Activated CD4-positive, alpha-beta T cell treated with anti-CD3 and anti-CD28 coated beads, Interleukin-2, amount 10 ng/mL, durations not matched to agents 7 days and 5 days (primary cell): ENCODE measurements at places on chromosomes 13 and 19. TPM values are rescaled to one million over a fixed set of nuclear protein-coding genes. Genes with fewer than 3 reads are reported as not detected.

KIR3DL3 gene
- not detected for total RNA-seq

AKT1S1 gene
- 17.5 TPM for total RNA-seq

ZNF541 gene
- 0.35 TPM for total RNA-seq

LILRA2 gene
- total RNA-seq = not detected

STAP2 gene
- total RNA-seq = 11.9 TPM

CPB2 gene
- total RNA-seq = not detected

UPK1A gene
- 0.37 TPM for total RNA-seq

DHDH gene
- total RNA-seq = 3.1 TPM

SCEL gene
- total RNA-seq = not detected

GRCh38 chr13:25380741-25381324, 9.1 kb downstream of the ATP8A2 start:
- H3K4me3 ChIP-seq = no peak overlapping the region
- no peak overlapping the region for H3K27ac ChIP-seq
- no peak for DNase-seq
- H3K4me1 ChIP-seq = no peaks in the 10 kb centered on the region

DNA sequence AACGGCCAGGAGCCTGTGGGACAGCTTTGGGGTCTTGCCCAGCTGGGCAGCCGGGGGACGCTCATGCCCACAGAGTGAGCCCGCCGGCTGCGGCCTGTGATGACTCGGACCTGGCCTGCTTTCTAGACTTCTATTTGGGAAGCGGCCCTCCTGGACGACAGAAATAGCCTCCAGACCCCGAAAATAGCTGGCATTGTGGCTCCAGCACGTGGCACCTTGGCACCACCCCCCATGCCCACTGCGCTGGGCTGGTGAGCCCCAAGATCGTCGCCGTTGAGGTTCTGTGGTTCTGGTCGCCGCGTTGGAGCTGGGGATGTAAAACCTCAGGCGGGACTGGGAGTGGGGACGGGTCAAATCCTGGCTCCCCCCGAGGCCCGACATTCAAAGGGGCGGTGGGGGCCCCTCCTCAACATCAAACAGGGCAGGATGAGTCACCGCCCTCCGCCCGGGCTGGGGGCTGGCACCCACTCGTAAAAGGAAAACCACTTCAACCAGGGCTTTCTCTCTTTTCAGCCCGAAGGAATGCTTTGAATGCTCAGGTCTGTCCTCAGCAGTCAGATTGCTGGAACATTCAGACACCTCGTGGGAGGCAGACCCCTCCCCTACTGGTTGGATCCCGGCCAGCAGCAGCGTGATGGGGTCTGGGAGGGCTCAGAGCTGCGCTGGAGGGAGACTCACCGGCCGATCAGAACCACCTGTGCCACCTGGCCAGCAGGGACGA, 42.1 kb downstream of the GADD45B start:
- DNase-seq = no peak
- H3K4me1 ChIP-seq = peaks cover 8% of the 10 kb centered on the region
- H3K4me3 ChIP-seq = no peak overlapping the region

DNA sequence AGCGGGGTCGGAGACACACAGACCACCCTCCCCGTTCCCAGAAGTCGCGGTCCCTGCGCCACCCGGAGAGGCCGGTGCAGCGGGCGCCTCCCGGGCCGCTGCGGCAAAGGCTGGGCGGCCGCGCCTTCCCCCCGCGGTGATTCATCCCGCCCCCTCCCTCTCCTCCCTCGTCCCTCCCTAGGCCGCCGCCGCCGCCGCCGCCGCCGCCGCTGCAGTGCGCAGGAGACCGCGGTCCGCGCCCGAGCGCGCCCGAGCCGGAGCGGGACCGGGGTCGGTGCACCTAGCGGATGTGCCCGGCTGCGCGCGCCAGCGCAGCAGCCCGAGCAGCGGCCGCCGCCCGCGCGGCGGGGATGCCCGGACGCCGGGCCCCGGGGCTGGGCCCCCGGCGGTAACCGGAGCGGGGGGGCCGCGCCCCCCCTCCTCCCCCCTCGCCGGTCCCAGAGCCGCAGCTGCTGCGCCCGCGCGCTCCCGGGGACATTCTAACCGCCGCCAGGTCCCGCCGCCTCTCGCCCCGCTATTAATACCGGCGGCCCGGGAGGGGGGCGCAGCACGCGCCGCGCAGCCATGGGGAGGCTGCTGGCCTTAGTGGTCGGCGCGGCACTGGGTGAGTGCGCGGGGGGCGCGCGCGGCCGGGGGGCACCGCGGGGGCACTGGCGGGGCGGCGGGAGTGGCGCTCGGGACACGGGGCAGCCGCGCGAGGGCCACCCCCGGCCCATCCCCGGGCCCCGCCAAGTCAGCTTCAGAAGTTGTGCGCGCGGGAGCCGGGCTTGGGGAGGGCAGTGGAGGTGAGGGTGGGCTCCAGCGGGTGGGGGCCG, at the start of gene SCN1B:
Gene SCN1B, plus strand, starts transcription at position 214 of the 815 bp plus-strand sequence. Its CDS starts 351 bp downstream, at position 565.
- H3K36me3 ChIP-seq = peaks cover 18% of the 10 kb centered on the region
- H3K4me1 ChIP-seq = peaks cover 6% of the 10 kb centered on the region
- H3K27ac ChIP-seq = no peak within 1 kb of the TSS
- peak within 1 kb of the TSS; percentile 58 for H3K4me3 ChIP-seq
- peaks cover 35% of the 10 kb centered on the region for H3K27me3 ChIP-seq

GRCh38 chr13:36981156-36981743, 17.9 kb downstream of the ALG5 start:
- DNase-seq = no peak
- no peaks in the 10 kb centered on the region for H3K27me3 ChIP-seq
- H3K4me1 ChIP-seq = peaks cover 4% of the 10 kb centered on the region
- H3K4me3 ChIP-seq = no peak overlapping the region
- peaks cover 37% of the 10 kb centered on the region for H3K36me3 ChIP-seq

- no peaks in the 10 kb centered on the region for H3K27me3 ChIP-seq
- no peak overlapping the region for H3K27ac ChIP-seq
- peaks cover 18% of the 10 kb centered on the region for H3K4me1 ChIP-seq
- H3K4me3 ChIP-seq = no peak overlapping the region
Observed at GRCh38 chr19:8244442-8244841, 35.3 kb downstream of the CERS4 start.

GRCh38 chr19:55460670-55461258, 678 bp downstream of the ISOC2 start:
- no peaks in the 10 kb centered on the region for H3K36me3 ChIP-seq
- peak overlapping the region; percentile 85 for H3K27ac ChIP-seq
- H3K27me3 ChIP-seq = no peaks in the 10 kb centered on the region
- H3K4me1 ChIP-seq = peaks cover 25% of the 10 kb centered on the region

DNA sequence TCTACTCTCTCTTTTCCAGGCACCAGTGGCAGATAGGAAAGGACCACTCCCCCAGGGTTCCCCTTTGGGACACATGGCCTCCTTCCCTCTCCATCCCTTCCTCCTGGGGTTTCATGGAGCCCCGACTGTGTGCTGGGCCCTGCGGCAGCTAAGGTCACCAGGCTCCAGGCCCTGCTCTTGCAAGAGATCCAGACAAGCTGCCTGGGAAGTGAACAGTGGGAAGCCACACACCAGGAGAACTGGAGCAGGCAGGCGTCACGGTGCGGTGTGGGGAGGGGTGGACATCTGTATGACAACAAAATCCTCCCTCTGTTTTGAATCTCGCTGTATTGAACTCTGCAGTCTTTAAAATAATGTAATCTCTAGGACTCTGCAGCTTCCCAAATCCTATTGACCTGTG, 330.1 kb downstream of the UQCRFS1 start:
- no peak overlapping the region for H3K4me3 ChIP-seq
- H3K27me3 ChIP-seq = no peaks in the 10 kb centered on the region
- H3K36me3 ChIP-seq = no peaks in the 10 kb centered on the region

GRCh38 chr19:37941782-37942515, 34.9 kb downstream of the SIPA1L3 start:
- no peak overlapping the region for H3K27ac ChIP-seq
- no peaks in the 10 kb centered on the region for H3K36me3 ChIP-seq
- no peaks in the 10 kb centered on the region for H3K27me3 ChIP-seq

GRCh38 chr19:36013280-36014011, 567 bp downstream of the ALKBH6 start:
- H3K4me1 ChIP-seq = peaks cover 52% of the 10 kb centered on the region
- no peak for DNase-seq
- H3K36me3 ChIP-seq = peaks cover 3% of the 10 kb centered on the region
- peak overlapping the region; percentile 95 for H3K4me3 ChIP-seq
- H3K27ac ChIP-seq = peak overlapping the region; percentile 94

DNA sequence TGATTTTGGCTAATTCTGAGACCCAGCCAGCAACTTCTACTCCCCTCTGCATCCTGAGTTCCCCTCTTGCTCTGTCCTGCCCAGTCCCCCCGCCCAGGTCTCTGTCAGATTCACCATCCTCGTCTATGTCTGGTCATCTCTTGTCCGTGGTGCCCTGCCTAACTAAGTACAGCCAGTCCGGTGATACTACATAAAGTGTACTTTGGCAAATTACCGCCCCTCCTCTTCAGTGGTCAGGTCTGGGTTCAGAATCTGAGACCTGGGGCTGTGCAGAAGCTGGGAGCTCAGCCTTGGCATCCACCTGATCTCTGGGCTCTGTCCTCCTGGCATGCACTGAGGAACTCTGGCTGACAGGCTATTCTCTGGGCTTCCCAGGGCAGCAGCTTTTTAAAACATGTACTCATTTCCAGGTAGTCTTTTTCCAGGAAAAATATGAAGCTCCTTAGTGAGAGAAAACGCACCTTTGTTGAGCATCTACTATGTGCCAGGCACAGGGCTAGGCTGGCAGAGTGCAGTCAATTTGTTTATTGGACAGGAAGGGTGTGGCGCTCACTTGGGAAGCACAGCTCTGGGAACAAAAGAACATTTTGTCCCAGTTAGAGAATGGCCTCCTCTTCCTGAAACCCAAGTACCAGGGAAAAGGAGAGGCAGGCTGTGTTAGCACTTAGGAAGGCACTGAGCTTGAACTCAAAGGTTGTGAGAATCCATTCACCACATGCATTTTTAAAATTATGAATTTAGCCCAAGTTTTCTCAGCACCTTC, 88.9 kb downstream of the TSHZ3 start:
- no peaks in the 10 kb centered on the region for H3K4me1 ChIP-seq
- no peaks in the 10 kb centered on the region for H3K36me3 ChIP-seq
- H3K27ac ChIP-seq = no peak overlapping the region
- no peak for DNase-seq
- H3K27me3 ChIP-seq = peaks cover 10% of the 10 kb centered on the region
- H3K4me3 ChIP-seq = no peak overlapping the region

GRCh38 chr13:99505814-99506269, 4.6 kb downstream of the TM9SF2 start:
- no peak overlapping the region for H3K27ac ChIP-seq
- H3K4me1 ChIP-seq = peaks cover 65% of the 10 kb centered on the region
- peaks cover 58% of the 10 kb centered on the region for H3K36me3 ChIP-seq
- no peak for DNase-seq
- no peaks in the 10 kb centered on the region for H3K27me3 ChIP-seq

DNA sequence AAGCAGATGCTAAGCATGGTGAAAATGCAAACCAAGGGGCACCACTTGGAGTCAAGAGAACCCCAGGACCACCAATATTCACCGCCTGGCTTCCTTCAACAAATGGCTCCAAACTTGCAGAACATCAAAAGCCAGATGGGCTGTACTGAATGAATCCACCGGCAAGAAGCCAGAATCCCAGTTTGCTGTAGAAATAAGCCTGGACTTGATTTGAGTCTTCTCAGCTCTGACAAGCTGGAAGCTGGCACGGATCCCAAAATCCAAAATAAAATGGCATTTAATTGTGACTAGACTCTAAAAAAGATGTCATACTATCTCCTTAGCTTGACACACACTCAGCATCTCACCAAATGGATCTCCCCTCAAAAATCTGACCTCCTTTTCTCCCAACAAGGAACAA, 11.9 kb downstream of the EFNB2 start:
- no peak for DNase-seq
- H3K36me3 ChIP-seq = no peaks in the 10 kb centered on the region
- no peak overlapping the region for H3K4me3 ChIP-seq
- no peaks in the 10 kb centered on the region for H3K4me1 ChIP-seq
- no peak overlapping the region for H3K27ac ChIP-seq

DNA sequence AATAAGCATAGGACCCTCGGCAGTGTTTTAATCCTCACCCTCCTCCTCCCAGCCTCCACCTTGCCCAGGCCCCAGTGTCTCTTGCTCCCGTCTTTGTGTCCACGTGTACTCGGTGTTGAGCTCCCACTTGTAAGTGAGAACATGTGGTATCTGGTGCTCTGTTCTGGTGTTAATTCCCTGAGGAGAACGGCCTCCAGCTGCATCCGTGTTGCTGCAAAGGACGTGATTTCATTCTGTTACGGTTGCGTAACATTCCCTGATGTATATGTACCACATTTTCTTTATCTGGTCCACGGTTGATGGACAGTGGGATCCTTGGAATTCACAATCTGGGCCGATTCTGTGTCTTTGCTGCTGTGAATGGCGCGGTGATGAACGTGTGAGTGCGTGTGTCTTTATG, 44.7 kb upstream of the TFDP1 start:
- H3K36me3 ChIP-seq = peaks cover 17% of the 10 kb centered on the region
- H3K4me3 ChIP-seq = no peak overlapping the region
- H3K4me1 ChIP-seq = peaks cover 3% of the 10 kb centered on the region
- no peaks in the 10 kb centered on the region for H3K27me3 ChIP-seq
- DNase-seq = no peak

GRCh38 chr13:112634102-112634501, 46.1 kb upstream of the TUBGCP3 start:
- peaks cover 21% of the 10 kb centered on the region for H3K27me3 ChIP-seq
- H3K4me3 ChIP-seq = no peak overlapping the region
- peaks cover 7% of the 10 kb centered on the region for H3K4me1 ChIP-seq
- H3K27ac ChIP-seq = no peak overlapping the region
- DNase-seq = no peak

DNA sequence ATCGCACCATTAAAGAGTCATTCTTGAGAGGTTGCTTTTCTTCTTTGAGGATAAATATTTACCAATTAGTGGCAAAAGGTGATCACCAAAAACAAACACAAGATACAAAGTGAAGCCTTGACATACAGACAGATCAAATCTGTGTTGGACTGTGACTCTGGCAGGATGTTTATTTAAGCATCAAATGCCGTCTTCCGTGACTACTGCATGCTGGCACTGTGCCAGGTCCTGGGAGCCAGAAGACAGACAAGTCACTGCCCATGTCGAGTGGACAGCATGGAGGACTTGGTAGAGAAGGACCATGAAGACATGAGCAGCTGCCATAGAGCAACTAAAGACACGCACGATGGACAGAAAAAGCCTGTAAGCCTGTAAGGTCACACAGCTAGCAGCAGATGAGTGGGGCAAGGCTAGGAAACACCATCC, 92.8 kb upstream of the FARP1 start:
- H3K4me3 ChIP-seq = no peak overlapping the region
- peaks cover 1% of the 10 kb centered on the region for H3K27me3 ChIP-seq
- no peak overlapping the region for H3K27ac ChIP-seq
- H3K4me1 ChIP-seq = no peaks in the 10 kb centered on the region
- no peaks in the 10 kb centered on the region for H3K36me3 ChIP-seq

DNA sequence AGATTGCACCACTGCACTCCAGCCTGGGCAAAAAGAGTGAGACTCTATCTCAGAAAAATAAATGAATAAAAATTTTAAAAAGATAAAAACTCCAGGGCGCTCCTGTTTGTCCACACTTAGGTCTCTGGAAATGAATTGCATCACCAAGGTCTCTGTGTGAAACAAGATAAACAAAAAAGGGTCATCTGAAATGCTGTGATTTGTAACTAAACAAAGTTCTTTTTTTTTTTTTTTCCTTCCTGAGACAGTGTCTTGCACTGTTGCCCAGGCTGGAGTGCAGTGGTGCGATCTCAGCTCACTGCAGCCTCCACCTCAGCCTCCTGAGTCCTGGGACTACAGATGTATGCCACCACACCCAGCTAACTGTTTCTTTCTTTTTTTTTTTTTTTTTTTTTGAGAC, 11.5 kb downstream of the FZR1 start:
- peaks cover 31% of the 10 kb centered on the region for H3K4me1 ChIP-seq
- H3K27me3 ChIP-seq = no peaks in the 10 kb centered on the region
- no peak for DNase-seq
- peaks cover 9% of the 10 kb centered on the region for H3K36me3 ChIP-seq
- no peak overlapping the region for H3K4me3 ChIP-seq
- H3K27ac ChIP-seq = no peak overlapping the region
